ENCODE measurements at places on chromosomes 5 and 9.

DNA sequence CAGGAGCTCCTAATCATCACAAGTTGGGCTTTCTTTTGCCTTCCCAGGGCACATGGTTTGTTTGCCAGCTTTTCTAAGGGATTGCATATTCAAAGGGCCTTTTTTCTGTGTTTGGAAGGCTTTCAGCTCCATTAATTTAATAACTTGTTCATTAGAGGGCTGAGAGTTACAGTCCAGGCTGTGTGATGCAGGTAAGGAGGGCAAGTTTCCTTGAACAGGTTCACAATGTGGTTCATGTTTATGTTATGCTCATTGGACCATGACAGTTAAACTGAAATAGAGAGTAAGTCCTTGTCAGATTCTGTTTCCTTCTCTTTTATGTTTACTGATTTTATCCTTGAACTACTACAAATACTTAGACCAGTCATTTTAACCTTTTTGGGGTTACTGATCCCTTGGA, 174.4 kb downstream of the MARCHF11 start:
- no peak for DNase-seq

- no peak for DNase-seq
Observed at GRCh38 chr5:157556615-157557418, 18.8 kb downstream of the ADAM19 start.

- no peak for DNase-seq
Observed at GRCh38 chr5:178533136-178533535, 57.1 kb downstream of the COL23A1 start.

DNA sequence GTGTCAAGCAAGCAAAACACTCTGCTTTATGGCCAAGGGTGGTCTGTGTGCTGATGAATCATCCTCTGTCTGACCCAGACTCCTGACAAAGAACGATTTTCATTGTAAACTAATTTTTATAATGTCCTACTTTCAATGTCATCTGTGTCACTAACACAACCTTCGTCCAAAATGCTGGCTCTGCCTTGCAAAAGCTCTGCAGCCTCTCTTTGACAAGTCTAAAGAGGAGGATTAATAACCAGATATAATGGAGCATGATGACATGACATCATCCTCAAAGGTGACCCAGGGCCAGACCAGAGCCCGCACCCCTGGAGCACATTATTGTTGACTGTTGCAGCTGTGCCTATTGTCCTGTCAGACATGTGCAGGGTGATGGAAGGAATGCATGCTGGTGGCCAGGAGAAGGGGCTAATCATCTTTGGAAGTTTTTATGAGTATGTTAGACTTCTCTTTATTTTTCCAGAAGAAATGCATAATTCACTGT, 589.4 kb downstream of the NR2F1-AS1 start:
- no peak for DNase-seq

DNA sequence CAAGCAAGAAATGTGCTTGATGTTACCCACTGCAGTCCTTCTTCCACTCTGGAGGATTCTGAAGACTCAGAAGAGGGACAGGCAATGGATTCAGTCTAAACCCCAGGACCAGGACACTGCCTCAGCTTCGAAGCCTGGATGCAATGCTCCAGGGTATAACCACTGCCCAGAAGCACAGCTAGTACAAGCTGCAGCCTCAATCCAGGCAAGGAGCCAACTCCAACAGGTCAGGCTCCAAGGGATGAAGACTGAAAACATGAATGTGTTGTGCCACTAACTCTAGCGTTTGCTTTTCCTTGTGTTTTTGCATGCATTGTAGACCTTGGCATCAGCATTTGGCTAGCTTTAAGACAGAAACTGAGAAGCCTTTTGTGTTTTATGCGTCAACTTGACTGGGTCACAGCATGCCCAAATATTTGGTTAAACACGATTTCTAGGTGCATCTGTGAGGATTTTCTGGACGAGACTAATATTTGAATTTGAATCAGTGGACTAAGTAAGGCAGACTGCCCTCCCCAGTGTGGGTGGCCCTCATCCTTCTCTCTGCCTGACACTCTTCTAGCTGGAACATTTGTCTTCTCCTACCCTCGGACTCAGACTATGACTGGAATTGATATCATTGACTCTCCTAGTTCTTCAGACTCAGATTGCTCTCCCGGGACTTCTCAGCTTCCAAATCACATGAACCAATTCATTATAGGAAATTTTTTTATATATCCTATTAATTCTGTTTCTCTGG, 20.5 kb upstream of the GPX3 start:
- no peak for DNase-seq

GRCh38 chr9:89252651-89253267, 58.2 kb upstream of the CKS2 start:
- no peak for DNase-seq

DNA sequence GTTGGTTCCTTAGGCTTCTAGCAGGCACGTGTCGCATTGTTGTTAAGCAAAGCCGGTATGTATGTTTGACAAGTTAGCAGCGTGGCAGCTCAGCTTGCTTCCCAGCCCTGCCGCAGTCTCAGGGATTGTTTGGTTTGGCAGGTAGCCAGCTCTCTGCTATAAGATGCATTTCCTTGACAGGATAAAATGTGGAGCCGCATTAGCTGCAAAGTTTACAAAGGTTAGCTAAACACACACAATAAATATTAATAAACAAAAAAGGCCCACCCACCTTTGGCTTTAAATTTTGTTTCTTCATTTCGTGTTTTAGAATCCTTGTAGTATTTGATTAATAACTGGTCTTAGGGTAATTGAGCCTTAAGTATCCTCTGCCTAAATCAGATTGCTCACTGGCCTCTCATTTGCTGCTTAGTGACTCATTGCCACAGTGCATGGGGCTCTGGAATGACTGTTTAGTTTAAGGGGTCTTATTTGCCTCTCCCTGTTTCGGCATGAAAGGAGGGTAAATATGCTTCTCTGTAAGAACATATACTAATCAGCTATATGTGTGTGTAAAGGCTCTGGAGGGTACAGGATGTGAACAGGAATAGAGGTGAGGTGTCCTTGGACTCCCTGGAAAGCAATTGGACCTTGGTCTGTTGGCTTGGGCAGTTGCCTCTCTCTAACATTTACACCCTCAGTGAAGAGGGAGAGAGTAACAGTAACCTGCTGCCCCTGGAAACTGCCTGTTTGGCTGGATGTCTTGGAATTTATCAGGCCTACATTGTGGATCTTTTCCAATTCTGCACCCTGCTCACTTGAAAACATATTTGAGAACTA, 122.0 kb downstream of the GDNF start:
- no peak for DNase-seq

GRCh38 chr5:110903966-110904365, 165.2 kb downstream of the SLC25A46 start:
- no peak for DNase-seq

GRCh38 chr5:157874861-157875260, 15.9 kb upstream of the CLINT1 start:
- DNase-seq: no peak

DNA sequence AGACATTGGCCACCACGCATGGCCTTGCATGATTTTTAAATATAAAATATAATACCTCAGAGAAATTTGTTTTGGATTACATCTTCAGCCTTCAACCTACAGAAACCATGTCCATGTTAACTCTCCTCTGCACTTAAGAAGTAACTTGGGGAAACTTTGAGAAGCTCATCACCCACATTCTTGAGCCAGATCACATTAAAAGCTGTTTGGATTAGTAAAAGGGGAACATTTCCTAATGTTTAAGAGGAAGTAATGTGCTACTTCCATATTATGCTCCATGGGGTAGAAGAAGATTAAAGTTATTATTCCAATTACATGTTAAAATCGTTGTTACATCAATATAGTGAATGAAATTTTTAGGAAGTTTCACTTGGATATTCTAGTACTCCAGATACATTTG, 10.4 kb upstream of the CEP120 start:
- DNase-seq: no peak

GRCh38 chr5:87081511-87082372, 185.9 kb upstream of the RASA1 start:
- DNase-seq: peak; percentile 14

GRCh38 chr9:122819791-122820489, 8.4 kb downstream of the PDCL start:
- no peak for DNase-seq

GRCh38 chr9:38359689-38360385, 32.7 kb upstream of the ALDH1B1 start:
- DNase-seq: no peak

DNA sequence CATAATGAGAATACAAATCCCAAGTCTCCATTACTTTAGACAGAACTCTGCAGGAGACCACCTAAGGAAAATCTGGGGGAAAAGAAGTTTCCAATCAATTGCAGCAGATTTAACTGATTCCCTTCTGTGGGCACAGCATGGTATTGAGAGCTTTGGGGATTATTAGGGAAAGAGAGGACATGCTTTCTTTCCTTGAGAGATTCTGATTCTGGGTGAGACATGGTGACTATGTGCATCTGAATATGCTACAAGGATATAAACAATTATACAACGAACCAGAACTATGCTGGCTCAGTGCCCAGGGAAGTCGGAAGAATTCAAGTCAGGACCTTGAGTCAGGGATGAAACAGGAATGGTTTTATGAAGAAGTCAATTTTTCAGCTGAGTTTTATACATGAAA, 183.7 kb downstream of the PDE4D start:
- no peak for DNase-seq
